ENCODE measurements at places on chromosomes 4 and X.

DNA sequence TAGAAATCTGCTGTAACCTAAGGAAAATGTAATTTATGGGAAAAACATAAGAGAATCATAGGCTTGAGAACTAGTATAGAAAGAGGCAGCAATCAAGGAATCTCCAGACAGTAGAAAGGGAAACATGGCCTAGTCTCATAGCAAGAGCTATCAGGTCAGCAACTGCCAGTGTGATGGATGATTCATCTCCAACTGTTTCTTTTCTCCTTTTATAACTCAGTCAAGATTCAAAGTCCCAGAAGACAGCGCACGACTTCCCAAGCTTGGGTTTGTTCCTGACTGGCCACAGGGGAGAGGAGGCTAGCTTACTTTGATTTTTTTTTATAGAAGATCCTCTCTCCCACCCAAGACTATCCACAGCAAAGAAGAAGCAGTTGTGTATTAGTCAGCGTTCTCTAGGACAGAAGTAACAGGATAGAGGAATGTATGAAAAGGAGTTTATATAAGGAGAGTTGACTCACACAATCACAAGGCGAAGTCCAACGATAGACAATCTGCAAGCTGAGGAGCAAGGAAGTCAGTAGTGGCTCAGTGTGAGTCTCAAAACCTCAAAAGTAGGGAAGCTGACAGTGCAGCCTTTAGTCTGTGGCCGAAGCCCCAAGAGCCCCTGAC lies 181.5 kb downstream of the GC start:
- ATAC-seq = no peak

GRCh38 chrX:102892103-102892502 lies 45.0 kb upstream of the RAB40AL start:
- no peak for ATAC-seq

DNA sequence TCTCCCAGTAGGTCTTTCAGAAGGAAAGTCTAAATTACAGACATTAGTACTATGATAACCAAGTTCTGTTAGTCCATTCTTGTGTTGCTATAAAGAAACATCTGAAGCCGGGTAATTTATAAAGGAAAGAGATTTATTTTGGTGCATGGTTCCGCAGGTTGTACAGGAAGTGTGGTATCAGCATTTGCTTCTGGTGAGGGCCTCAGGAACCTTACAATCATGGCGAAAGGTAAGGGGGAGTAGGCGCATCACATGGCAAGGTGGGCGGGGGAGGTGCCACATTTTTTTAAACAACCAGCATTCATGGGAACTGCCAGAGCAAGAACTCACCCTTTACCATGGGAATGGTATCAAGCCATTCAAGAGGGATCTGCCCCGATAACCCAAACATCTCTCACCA lies 26.2 kb upstream of the USP46 start:
- ATAC-seq = no peak

DNA sequence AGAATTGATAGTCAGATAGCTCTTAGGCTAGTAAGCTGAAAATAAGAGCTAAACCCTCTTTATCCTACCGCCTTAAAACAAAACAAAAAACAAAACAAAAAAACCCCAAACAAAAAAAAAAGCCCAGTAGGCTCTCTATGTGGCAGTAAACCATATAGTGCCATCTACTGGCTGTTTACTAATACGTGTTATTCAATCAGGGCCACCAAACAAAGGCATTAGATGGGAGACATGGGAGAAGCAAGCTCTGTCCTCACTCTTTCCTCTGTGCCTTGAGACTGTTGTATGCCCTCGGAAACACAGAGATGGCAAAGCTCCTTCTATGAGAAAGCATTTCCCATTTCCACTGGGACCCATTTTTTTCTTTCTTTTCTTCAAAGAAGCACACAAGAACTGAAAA lies 148.8 kb upstream of the MID1 start:
- ATAC-seq = no peak

- ATAC-seq = peak; percentile 19
These were observed 122.6 kb downstream of the COMMD8 start for GRCh38 chr4:47340914-47341313.

Measured in activated T-helper 17 cell treated with anti-CD3 and anti-CD28 coated beads, Interleukin-2, amount 50 U/mL, for 72 hours (primary cell).